ENCODE measurements at places on chromosomes 2 and 18.

DNA sequence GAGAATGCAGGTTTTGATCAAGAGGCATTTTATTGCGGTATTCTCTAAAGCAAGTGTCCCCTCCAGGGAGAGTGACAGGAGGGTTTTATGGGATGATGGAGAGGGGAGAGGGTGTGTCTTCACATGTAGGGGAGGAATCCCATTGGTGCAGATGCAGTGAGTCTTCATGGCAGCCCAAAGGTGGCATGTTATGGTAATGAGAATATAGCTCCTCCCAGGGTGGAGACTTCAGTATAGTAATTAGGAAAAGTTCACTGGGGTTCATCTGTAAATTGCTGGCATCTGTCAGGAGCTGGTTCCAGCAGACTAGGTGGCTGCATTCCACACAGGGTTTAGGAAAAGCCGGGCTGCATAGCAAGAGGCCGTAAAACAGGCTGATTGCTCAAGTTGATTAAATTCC is 230.7 kb upstream of the CCDC68 start:
- no peak for DNase-seq

DNA sequence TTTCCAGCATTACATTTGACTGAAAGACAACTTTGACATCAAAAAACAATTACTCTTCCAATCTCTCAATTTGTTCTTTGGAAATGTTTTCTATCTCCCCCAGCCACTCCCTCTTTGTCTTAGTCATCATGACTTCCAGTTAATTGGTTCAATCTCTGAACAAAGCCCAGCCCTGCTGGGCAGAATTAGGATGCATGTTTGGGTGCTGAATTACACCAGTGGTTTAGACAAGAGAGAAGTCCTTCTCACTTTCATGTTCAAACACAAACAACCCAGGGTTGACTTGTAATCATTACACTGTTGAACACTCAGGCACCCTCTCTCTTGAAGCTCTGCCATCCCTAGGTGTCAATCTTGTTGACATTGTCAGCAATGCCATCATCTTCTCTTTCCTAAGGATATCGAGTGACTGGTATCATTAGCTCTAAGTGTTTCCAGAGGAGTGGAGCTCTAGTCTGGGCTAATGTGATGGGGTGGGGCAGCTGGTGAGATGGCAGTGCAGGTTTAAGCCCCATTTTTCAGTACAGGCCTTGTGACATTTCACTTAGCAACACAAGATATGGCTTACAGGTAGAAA is 90.8 kb upstream of the MEIS1 start:
- DNase-seq: no peak

DNA sequence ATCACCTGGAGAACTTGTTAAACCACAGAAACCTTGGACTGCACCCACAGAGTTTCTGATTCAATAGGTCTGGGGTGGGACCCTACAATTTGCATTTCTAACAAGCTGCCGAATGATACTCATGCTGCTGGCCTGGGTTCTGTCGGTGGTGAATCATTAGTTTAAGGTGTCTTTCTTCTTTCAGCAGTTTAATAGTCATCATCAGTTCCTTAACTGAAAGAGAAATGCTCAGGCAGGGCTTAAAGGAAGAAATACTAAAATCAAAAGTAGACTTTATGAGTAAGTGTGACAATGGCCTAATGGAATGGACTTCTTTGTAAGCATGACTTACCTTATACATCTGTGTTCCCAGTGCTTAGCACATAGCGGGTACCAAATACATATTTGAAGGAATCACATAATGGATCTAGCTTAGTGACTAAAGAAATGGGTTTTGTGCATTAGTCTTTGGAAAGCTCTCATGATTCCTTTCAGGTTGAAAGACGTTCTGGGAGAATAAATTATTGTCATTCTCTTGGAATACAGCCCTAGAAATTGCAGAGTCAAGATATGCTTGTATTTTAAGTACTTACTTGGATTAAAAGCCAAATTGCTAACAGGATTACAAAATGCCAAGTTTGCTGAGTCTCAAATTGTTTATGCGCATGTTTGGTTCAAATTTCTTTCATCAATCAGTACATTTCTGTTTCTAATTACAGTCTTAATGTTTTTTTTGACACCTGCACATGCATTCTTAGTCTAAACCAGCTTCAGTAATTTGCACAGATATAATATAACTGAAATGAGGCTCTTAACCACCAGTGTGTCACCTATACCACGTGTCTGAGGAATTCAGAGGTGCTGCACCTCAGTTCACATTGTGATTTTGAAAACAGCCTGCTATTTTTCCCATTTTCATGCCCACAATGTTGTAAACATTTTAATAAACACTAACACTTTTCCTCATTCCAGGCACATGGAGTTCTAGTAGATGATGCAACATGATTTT is 220.3 kb upstream of the NRP2 start:
- DNase-seq: no peak

DNA sequence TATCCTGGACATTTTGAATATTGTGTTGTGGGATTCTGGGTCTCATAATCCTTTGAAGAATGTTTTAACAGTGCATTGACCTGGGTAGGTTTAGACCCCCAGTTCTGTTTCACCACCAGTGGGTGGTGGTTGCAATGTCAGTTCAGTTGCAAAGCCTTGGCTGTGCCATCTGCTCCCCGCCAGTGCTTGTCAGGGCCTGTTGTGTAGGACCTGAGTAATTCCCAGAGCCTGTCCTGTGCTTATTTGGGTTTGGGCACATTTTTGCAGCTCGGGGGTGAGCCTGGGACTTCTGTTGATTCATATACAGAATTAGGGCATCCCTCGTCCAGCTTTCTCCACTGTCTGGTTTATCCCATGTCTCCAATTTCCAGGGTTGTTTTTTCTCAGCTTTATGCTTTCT is 24.8 kb downstream of the ATP9B start:
- DNase-seq: no peak

GRCh38 chr2:85961053-85961452 is 72.3 kb upstream of the ST3GAL5 start:
- DNase-seq: no peak

DNA sequence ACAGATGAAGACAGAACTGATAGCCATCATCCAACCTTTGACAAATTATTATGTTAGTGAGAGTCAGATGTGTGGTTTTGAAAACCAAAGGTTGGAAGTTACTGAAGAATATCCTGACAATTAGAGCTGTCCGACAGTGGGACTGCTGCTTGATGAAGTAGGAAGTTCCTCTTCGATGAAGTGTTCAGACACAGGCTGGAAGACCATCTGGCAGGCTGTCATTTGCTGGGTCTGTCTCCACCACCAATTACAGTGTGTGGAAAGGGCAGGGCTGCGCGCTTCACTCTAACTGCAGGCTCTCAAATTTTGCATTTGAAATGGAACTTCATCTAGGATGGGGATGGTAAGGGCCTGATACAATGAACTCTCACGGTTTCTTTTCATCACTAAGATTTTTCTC is 313.8 kb downstream of the PIK3C3 start:
- DNase-seq: no peak

DNA sequence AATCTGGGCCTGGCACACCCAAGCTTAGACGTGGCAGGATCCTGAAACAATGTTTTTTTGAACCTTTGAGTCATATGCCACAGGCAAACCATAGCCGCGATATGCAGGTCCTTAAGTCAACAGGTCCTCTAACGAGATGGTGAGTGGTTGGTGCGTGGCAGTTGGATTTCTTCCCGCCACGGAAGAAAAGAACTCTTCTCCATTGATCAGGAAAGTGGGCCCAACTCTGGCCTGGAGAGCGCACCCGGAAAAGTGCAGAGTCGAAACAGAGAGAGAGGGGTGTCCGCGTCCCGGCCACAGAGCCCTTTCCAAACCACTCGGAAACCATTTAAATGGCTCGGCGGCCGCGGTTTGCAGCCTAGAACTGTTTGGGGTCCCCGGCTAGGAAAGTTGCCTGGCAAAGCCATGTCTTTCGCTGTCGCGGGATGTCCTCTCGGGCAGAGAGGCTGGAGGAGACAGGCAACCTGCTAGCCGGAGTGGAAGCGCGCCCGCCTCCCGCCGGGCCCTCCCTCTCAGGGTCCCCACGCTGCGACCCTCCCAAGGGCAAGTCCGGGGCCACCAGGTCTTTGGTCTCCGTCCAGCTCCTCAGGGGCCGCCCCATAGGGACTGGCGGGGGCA is 777 bp downstream of the GALNT3 start:
- no peak for DNase-seq

- DNase-seq: no peak
These were observed 19.0 kb downstream of the APOB start for GRCh38 chr2:21024722-21025389.

DNA sequence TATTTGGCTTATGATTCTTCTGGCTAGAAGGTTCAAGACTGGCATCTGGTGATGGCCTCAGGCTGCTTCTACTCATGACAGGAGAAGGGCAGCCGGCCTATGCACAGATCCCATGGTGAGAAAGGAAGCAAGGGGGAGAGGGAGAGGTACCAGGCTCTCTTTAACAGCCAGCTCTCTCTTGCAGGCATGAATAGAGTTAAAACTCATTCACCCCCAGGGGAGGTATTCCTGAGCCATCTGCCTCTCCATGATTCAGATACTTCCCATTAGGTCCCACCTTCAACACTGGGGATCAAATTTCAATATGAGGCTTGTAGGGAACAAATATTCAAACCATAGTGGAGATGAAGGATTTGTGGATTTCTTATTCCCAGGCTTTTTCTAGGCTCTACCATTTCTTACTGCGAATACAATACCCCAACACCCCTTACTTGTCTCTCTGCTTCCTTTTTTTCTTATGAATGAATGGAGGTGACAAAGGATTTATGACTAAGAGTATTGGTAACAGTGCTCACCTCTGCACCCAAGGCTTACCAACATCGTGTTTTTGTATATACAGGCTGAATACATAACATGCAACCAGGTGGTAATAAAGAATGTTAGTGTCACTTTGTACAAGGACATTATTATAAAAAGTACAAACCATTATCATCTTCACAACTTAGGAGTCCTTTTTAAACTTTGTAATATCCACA is 454.6 kb upstream of the TRIB2 start:
- DNase-seq: no peak

- DNase-seq: no peak
These were observed 292.0 kb downstream of the ZNF804A start for GRCh38 chr2:184890311-184890710.

DNA sequence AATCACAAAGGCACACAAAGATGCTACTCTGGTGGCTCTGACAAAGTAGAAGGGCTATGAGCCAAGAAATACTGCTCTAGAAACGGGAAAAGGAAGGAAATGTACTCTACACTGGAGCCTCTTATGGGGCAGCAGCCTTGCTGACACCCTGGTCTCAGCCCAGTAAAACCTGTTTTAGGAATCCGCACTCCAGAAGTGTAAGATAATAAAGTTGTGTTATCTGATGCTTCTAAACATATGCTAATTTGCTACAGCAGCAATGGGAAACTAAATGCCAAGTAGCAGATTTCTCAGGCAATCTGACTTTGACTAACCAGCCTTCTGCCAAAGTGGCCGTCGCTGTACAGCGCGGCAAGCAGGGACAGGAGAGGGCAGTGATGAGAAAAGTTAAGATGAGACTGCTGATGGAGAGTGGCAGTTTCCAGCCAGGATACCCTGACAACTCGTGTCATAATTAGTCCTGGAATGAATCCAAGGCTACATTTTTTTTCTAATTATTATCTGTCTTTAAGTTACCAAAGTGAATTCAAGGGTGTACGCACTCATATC is 99.0 kb downstream of the NETO1 start:
- DNase-seq: no peak

DNA sequence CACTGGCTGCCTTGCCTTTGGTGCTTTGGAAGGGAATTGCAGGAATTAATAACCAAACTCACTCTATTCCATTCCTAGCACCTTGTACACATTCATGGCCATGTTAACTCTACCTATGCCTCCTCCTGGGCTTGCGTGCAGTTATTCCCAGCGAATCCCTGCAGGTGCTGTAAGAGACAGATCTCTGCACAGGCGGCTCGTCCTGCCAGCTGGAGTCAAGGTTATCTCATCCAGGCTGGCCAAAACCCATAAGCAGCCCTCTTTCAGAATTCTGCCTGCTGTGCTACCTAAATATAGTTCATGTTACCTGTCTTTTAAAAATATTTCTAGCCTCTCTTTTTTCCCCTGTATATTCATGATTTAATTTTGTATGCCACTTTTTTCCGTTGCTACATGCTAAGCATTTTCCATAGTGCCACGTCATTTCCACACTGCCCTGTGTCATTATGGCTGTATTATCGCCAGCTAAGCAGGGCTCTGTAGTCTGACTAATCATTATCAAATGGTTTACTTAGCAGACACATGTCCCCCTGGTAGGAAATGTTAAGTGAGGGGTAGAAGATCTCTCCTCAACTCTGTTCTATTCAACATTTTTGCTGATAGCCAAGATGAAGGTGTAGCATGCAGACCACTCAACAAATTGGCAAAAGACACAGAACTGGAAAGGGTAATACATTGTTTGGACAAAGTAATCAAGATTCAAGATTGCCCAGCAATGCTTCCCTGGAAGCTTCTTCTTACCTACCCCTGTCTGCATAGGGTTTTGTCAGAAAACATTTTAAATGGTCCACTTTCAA is 79.7 kb upstream of the TAF1B start:
- DNase-seq: no peak

- DNase-seq: no peak
These were observed 15.1 kb upstream of the BOD1L2 start for GRCh38 chr18:57131782-57132181.

GRCh38 chr2:121650315-121650930 is 1.2 kb upstream of the CLASP1 start:
- DNase-seq: no peak

DNA sequence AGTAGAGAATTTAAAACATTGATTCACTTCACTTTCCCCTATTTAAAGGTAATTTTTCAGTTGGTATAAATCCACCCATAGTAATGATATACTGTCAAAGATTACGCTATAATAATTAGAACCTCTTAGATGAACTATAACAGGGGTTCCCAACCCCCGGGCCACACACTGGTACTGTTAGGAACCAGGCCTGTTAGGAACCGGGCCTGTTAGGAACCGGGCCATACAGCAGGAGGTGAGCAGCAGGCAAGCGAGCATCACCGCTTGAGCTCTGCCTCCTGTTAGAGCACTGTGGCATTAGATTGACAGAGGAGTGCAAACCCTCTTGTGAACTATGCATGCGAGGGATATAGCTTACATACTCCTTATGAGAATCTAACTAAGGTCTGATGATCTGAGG is 34.0 kb upstream of the CD302 start:
- DNase-seq: no peak

DNA sequence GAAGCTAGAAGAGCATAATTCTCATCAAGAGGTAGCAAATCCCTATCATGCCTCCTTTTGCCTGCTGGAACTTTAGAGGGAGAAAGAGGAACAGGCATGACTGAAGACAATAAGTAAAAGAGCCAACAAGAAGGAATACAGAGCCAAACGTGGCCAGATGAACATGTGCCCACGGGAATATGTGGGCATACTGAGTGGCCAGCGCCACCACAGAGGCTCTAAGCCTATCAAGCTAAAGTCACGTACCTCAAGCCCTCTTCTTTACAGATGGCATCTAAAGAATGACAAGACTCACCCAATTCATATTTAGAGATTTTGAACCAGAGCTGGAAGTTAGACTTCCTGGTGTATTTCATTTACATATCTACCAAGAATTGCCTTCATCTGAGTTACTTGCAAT is 59.9 kb upstream of the ITGA4 start:
- DNase-seq: no peak

- no peak for DNase-seq
These were observed 629.6 kb upstream of the FANCL start for GRCh38 chr2:58870704-58871103.
